NCI-H69 (cell line): ENCODE measurements at places on chromosomes 13 and 19.

DNA sequence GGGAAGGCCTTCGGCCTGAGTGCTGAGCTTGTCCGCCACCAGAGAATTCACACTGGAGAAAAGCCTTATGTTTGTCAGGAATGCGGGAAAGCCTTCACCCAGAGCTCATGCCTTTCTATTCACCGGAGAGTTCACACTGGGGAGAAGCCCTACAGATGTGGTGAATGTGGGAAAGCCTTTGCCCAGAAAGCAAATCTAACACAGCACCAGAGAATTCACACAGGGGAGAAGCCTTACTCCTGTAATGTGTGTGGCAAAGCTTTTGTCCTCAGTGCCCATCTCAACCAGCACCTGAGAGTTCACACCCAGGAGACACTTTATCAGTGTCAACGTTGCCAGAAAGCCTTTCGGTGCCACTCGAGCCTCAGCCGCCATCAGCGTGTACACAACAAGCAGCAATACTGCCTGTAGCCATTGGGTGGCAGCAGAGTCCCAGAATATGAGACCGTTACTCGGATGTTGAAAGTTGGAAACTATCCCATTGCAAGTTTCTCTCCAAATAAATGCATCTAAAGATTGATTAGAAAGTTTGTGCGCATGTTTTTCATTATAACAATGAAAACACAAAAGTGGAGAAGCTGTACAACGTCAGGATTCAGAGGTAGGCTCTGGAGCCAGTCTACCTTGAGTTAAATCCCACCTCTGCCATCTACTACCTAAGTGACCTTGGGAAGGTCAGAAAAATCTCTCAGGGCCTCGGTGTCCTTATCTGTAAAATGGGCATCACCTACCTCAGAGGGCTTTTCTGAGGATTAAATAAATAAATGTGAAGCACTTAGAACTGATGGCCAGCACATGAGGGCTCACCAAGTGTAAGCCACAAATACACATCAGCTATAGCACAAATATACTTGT lies 21.1 kb downstream of the ZNF473 start:
- DNase-seq, result peak; percentile 60

GRCh38 chr13:41136396-41137031 lies 3.9 kb upstream of the KBTBD6 start:
- no peak for DNase-seq

GRCh38 chr13:22925881-22926747 lies 254.7 kb upstream of the SGCG start:
- DNase-seq, result no peak

DNA sequence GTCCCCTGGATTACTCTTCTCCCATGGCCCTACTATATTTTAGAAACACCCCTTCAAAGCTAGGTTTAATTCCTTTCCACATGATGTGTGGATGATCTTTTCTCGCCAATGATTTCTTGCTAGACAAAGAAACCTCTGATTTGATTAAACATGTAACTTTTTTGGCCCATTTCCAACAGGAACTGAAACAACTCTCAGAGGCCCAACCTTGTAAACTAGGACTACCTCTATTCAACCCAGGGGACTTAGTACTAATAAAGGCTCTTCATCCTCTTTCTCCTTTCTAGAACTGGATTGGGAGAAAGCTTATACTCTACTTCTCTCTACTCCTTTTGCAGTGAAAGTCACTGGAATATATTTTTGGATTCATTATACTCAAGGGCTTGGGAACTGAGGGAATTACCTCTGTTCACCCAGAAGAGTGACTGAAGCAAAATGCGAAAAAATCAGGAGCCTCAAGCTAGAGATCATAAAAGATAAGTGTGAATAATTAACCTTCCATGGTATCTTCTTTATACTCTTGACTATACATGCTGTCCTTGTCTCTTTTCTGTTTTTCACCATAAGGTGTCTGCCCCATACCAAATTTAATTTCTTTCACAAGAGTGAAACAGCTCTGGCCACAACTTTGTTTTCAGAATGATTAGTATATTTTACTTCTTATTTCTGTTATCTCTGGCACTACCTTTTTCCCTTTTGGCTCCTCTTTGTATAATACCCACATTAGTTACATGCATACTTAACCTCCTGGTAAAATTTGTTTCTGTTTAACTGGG lies 977.6 kb downstream of the SLITRK5 start:
- no peak for DNase-seq
